ENCODE measurements at places on chromosomes 5 and 9. TPM values are rescaled to one million over a fixed set of nuclear protein-coding genes. Genes with fewer than 3 reads are reported as not detected.

The EIF4EBP3 gene
- total RNA-seq: 0.54 TPM

The AFAP1L1 gene
- 0.38 TPM for total RNA-seq

The BAAT gene
- not detected for total RNA-seq

The SLC6A19 gene
- total RNA-seq: not detected

The GLRA1 gene
- total RNA-seq: not detected

The C7 gene
- total RNA-seq: not detected

The RASEF gene
- 0.11 TPM for total RNA-seq

The RELL2 gene
- total RNA-seq: 3.8 TPM

The TXNDC8 gene
- total RNA-seq: not detected

The EPB41L4B gene
- 1.0 TPM for total RNA-seq

The TMEM174 gene
- total RNA-seq: not detected

The ZNF454 gene
- 1.9 TPM for total RNA-seq

The MEIKIN gene
- total RNA-seq: not detected

The IL3 gene
- total RNA-seq: not detected

The SARDH gene
- 2.4 TPM for total RNA-seq

The CCDC192 gene
- total RNA-seq: not detected

The FGF18 gene
- total RNA-seq: not detected

The FOXD4 gene
- not detected for total RNA-seq

The EIF4E1B gene
- not detected for total RNA-seq

The GRXCR2 gene
- total RNA-seq: not detected

The SLC23A1 gene
- not detected for total RNA-seq

The EFNA5 gene
- total RNA-seq: not detected

The LRRTM2 gene
- total RNA-seq: 0.11 TPM

The CLIC3 gene
- 33.3 TPM for total RNA-seq

The IL33 gene
- total RNA-seq: 4.7 TPM

The ACTBL2 gene
- total RNA-seq: 0.11 TPM

The TRPM3 gene
- not detected for total RNA-seq

The BTNL8 gene
- total RNA-seq: not detected

The CXXC5 gene
- total RNA-seq: 163 TPM

The FOXD4L3 gene
- total RNA-seq: not detected

The TMEM171 gene
- total RNA-seq: 6.7 TPM

The PTGDS gene
- not detected for total RNA-seq

The PNPLA7 gene
- total RNA-seq: 0.89 TPM

The TERT gene
- not detected for total RNA-seq

The SYK gene
- total RNA-seq: not detected

The ASTN2 gene
- total RNA-seq: 7.5 TPM

The CCT5 gene
- 392 TPM for total RNA-seq

The LHX6 gene
- not detected for total RNA-seq

The SLC27A6 gene
- total RNA-seq: 0.32 TPM

The PLPP7 gene
- total RNA-seq: 0.13 TPM

The CAMSAP1 gene
- 12.4 TPM for total RNA-seq

The MARCOL gene
- not detected for total RNA-seq

The SEMA5A gene
- total RNA-seq: 40.1 TPM

The TSLP gene
- total RNA-seq: not detected

The PCDHGA9 gene
- total RNA-seq: 2.6 TPM

The VLDLR gene
- 28.7 TPM for total RNA-seq
